ELR (cell line): ENCODE measurements at places on chromosomes 6 and 20.

DNA sequence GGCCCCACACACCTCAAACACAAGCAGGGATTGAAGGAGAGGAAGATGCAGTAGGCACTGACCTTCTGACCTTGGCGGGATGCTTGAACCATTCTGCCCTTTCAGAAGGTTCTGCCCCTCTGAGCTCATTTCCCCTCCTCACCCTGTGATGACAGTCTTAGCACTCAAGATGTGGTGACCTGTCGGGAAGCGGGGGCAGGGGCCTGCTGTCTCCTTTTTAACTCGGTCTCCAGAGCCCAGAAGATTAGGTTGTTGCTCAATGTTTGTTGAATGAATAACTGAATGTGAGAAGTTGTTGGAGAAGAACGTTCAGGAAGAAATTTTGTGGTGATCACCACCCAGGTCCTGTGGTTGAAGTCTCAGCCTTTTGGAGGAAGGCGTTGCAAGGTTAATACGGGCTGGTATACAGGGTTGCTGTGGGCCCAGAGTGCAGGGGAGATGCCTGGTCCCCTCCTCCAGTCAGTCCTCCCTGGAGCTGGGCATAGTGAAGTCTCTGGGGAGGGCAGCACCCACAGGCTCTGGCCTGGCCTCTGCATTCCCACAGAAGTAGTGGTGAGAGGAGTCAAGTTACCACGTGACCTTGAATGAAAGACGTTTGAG, 49.7 kb upstream of the FUCA2 start:
- DNase-seq = no peak

DNA sequence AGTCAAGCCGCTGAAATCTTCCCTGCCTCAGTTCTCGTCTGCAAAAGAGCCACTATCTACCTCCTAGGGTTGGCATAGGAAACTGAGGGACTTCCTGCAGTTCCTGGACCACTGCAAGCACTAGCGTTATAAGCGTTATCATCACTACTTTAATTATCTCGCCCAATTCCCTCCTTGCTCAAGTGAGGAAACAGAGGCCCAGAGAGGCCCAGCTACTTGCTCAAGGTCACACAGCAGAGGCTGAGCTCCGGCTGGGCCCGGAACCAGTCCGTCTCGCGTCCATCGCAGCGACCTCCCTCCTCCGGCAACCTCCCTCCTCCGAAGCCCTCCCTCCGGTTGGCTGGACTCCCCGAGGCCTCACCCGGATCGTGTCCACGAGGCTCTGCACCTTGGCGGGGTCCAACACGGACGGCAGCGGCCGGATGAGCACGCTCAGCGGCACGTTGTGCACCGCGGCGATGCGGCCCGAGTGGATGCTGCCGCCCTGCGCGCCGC, 338 bp downstream of the SRXN1 start:
- DNase-seq = peak; percentile 63

- peak; percentile 32 for DNase-seq
Observed at GRCh38 chr6:111668410-111668809, 62.7 kb upstream of the TRAF3IP2 start.

DNA sequence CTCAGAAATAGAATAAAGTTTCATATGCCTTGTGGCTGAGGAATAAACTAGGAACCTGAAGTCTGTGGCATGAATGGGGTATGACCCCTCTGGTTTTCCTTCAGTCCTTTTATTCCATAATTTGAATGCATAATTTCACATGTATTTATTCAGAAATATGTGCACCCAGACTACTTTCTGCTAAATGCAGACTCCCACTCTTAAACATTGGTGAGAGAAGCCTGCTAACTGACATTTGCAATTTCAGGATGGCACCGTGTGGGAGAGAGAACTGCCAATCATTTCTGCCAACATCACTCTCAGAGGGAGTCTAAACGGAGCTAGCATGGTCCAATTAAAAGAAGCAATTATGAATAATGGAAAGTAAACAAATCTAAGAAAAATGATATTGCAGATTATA, 141.3 kb downstream of the ADGRB3 start:
- DNase-seq = no peak

DNA sequence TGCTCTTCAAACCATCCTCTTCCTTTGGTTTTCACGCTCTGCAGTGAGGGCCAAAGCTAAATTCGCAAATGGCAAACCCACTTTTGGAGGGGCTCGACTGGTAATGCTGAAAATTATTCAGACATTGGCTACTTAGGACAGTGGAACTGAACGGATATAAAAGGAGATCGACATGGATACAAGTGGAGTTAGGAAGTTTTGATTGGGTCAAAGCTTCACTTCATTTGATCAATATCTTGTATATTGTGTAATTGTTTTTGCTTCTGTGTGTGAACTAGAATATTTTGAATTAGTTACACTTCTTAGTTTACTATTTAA, 1.2 kb downstream of the FAM8A1 start:
- peak; percentile 28 for DNase-seq

GRCh38 chr6:5723841-5724691, 282.7 kb downstream of the NRN1 start:
- no peak for DNase-seq

- DNase-seq = no peak
Observed at GRCh38 chr20:20362774-20363433, 5.0 kb upstream of the INSM1 start.

DNA sequence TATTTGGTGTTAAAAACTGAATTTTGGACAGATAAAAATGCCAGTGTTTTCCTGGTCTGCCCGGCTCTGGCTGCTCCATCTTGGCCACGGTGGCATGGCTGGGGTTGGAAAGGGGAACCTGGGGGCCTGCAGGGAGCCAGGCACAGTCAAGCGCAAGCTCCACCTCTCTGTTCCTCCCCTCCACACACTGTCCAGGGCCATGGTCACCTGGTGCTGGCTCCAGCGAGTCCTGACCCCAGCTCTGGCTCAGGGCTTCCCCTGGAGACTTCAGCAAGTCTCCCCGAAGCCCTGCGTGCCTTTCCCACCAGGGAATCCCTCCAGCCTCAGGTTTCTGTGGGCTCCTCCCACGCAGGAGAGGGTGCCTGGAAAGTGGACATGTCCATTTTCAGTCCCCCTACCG, 298.5 kb downstream of the QKI start:
- DNase-seq = no peak

- DNase-seq = no peak
Observed at GRCh38 chr20:33070111-33071053, 9.1 kb upstream of the BPIFB4 start.

GRCh38 chr6:149234051-149234962, 83.2 kb upstream of the TAB2 start:
- DNase-seq = peak; percentile 61

- DNase-seq = no peak
Observed at GRCh38 chr20:48180618-48181017, 395.3 kb upstream of the SULF2 start.

DNA sequence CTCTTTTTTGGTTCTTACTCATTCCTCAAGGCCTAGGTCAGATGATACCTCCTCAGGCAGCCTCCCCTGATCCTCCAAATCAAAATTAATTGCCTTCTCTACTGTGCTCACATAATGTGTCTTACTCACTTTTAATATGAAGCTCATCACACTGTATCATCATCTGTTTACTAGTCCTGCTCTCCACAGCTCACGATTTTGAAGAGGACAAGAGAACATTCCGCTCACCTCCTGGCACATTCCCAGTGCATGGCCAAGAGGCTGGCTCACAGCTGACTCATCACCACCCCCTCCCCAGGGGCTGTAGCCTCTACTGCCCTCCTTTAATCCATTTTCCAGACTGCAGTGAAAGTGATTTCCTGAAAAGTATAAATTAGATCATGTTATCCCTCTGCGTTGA, 133.1 kb downstream of the ALDH8A1 start:
- peak; percentile 57 for DNase-seq

DNA sequence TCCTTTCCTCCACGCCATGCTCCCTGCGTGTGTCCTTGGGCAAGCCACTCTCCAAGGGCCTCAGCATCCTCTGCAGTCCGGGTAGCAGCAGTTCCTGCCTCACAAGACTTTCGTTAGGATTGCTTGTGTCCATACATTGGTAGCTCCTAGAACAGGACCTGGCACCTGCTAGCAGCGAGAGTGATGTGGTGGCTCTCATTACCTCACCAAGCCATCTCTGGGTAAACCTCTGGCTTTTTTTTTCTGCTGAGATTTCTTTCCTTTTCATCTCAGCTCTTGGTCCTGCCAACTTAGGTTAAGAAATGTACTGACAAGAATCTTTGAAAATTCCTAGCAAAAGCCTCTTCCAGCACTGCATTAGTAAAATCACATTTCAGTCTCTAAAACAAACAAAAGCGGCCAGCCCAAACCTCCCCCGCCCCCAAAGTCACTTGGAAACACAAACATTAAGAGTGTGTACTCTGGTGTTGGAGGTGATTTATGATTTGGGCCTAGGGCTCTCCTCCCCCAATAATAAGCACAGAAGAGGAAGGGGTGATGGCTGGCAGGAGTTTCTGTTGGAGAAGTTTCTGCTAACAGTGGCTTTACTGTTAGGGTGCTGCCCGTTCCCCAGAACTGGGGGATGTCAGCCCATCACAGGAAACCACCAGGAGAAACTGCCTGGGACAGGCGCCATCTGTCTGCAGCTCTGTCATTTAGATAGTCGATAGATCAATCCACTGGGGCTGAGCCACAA, 199.2 kb downstream of the CD83 start:
- DNase-seq = no peak

GRCh38 chr20:1790386-1790785, 104.8 kb upstream of the SIRPA start:
- no peak for DNase-seq

GRCh38 chr6:156786652-156787051, 9.5 kb downstream of the ARID1B start:
- no peak for DNase-seq

GRCh38 chr6:128446497-128446896, 73.9 kb downstream of the PTPRK start:
- no peak for DNase-seq

GRCh38 chr6:104201557-104201956, 658.2 kb downstream of the HACE1 start:
- no peak for DNase-seq

DNA sequence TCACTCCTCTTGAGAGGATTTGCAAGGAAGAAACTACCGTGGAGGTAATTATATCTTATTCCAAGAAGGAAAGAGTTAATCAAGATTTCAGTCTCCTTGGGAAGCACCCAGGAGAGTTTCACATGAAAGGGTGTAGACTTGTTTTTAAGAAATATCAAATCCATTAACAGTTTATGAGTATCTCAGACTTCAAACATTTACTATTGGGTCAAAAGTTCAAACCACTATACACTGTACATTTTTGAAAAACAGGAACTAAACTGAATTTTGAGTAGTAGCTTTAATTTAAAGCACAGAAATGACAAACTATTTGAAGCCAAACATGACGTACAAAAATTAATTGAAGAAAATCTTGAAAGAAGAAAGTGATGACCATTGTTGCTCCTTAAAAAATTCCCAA, 164.0 kb downstream of the FOXC1 start:
- DNase-seq = no peak

DNA sequence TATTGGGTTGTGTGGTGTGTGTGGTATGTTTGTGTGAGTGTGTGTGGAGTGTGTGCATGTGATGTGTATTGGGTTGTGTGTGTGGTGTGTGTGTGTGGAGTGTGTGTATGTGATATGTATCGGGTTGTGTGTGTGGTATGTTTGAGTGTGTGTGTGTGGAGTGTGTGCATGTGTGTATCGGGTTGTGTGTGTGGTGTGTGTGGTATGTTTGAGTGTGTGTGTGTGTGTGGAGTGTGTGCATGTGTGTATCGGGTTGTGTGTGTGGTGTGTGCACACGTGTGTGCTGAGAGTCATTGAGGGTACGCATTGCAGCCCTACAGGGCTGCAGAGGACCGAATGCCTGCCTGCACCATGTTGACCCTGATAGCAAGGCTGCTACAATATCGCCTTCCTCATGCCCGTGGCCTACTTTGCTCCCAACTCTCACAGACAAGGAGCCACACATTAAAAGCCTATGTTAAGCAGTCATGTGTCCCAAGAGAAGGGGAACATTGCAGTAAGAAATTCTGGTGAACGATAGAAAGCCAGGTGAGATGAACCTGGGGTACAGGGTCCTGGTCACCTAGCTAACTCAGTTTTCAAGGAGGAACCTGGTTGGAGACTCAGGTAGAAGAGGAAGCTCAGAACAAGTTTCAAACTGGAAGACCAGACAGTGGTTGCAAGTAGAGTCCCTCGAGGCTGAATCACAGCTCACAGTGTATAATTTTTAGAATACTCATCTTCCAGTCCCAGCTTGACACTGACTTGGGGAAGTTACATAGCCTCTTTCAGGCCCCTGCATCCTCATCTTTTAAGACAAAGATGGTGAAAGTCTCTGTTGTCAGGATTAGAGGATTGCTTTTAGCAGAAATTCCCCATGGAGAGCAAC, 45.7 kb upstream of the TMEM170B start:
- no peak for DNase-seq

DNA sequence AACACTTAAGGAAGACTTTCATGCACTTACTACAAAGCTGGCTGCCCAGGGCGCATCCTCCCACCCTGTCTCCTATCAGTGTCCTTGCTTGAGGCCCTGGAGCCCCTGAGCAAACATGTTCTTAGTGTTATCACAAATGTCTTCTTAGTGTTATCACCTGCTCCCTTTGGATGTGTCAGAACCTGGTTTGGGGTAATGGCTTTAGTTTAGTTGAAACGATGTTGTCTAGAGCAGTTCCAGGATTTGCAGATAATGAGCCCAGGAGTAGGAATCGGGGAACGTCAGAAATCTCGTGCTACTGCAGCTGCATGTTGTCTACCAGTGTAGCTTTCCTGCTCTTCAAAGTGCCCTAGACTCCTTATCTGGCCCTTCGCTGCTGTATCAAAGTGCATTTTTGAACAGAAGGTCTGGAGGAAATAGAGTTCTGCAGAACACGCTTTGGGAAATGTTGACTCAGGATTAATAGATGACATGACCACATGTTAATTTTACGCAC, 69.6 kb downstream of the PHACTR2 start:
- DNase-seq = no peak

- DNase-seq = no peak
Observed at GRCh38 chr20:19916531-19917485, 100.4 kb upstream of the NAA20 start.

GRCh38 chr20:9838378-9839295, at the start of gene PAK5:
TSS of gene PAK5 (minus strand) at chr20:9839076. CDS start at chr20:9644328, 194,748 bp downstream.
- no peak for DNase-seq

DNA sequence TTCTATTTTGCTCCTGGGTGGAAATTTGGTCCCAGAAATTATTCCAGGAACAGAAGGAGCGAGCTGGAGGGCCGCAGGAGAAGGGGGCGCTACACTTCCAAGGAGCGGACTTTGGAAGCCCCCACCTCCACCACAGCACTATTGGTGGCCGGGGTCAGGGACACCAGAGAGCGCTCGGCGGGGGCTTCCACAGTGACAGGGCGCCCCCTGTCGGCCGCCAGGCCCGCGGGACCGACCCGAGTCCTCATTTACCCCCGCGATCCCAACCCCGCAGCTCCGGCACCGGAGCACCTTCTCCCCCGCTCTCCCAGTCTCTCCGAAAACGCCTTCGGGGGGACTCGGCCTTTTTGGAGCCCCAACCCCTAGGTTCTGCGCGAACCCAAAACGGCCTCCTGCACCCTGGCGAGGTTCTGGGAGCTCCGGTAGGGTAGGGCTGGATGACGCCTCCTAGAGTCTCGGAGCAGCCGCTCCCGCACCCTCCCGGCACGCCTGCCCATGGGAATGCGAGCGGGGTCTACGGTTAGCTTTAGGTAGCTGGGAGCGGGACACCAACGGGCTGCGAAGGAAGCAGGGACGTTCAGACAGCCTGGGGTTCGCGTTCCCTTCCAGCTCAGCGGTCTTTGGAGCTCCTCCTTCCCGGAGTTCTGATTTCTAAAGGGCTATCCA, 2.4 kb upstream of the FOXA2 start:
- no peak for DNase-seq
